ENCODE measurements at places on chromosomes 1 and 21.

GRCh38 chr21:17711896-17712295, 99.2 kb upstream of the BTG3 start:
- DNase-seq, result no peak

GRCh38 chr21:44999428-44999971, 59.7 kb downstream of the SLX9 start:
- no peak for DNase-seq

GRCh38 chr1:210635108-210635507, 306.4 kb downstream of the HHAT start:
- DNase-seq, result no peak

DNA sequence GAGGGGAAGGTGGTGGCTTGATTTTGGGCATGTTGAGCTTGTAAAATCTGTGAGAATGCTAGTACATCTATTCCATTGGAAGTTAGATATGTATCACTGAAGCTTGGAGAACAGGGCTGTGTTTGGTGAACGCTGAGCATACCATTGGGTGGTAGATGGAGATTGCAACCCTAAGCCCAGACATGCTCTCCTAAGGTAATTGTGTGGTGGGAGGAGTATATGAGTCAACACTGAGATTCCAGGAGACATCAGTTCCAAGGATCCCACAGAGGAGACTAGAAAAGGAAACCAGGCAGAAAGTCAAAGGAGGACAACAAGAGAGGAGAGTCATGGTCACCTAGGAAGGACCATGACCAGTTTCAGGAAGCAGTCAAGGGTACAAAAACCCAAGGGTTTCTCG, 60.4 kb downstream of the KIF21B start:
- no peak for DNase-seq

GRCh38 chr1:44345187-44345775, 9.8 kb downstream of the ERI3 start:
- no peak for DNase-seq

GRCh38 chr1:184959626-184960025, 14.7 kb downstream of the NIBAN1 start:
- DNase-seq, result no peak

DNA sequence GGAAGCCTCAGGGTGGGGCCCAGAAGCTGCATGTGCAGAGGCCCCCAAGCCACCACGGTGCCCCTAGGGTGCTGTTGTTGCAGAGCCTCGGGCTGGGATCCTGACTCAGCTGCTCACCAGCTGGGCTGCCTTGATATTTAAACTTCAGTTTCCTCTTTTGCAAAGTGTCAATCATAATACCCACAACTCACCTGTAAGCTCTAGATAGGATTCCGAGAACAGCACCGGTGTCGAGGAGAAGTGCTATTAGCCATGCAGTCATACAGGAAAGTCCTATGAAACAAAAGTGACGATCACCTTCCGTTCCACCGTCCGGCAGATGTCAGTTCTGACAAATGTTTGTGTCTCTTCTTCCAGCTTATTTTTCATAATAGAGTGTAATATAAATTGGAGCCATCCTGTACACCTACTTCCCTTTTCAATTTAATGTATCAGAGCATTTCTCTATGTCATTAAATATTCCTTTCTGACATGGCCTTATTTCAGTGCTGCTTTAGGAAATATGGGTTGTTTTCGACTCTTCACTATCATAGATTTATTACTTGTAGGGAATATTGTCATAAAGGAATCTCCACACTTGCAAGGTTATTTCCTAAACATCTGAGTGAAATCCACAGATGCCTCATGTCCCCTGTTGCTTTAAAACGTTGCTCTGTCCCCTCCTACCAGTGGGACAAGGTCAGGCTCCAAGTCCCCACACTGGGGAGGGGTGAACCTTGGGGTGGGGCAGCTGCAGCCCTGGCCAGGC, 100.8 kb downstream of the SIK1 start:
- no peak for DNase-seq

DNA sequence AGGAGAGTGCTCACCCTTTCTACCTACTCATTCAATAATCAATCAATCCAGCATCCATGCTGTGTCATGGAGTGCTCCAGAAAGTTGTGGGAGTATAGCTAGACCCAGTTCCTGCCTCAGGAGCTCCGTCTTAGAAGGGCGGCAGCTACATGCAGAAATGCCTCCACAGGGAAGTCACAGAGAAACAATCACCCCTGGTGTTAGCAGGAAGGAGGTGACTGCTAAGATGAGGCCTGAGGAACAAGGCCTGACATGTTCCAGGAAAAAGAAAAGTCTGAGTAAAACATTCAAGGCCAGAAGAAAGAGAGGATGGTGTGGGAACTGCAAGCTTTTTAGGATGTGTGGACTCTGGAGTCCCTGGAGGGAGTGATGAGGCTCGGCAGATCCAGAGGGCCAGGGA, 142.5 kb upstream of the MAGI3 start:
- DNase-seq, result no peak

Measured in skeletal muscle cell (primary cell).